Dermis microvascular lymphatic vessel endothelial cell (primary cell): ENCODE measurements at places on chromosomes 5 and 9. TPM values are rescaled to one million over a fixed set of nuclear protein-coding genes. Genes with fewer than 3 reads are reported as not detected.

Gene OBP2B
- not detected in 2 replicates for total RNA-seq

Gene PCDHGA3
- total RNA-seq, result 0.13 and 0.63 TPM in 2 replicates

Gene GCNT1
- 3.1 and 6.3 TPM in 2 replicates for total RNA-seq

Gene ECSCR
- 406 and 421 TPM in 2 replicates for total RNA-seq

Gene SLU7
- total RNA-seq, result 35.9 and 40.3 TPM in 2 replicates

Gene ARAP3
- 25.5 and 42.5 TPM in 2 replicates for total RNA-seq
